ENCODE measurements at places on chromosomes 11 and 22.

- no peaks in the 10 kb centered on the region for H3K36me3 ChIP-seq
- DNase-seq = peak; percentile 57
- H3K4me3 ChIP-seq = no peak overlapping the region
- H3K27me3 ChIP-seq = peaks cover 23% of the 10 kb centered on the region
These were observed 63.4 kb downstream of the CACNG2 start for GRCh38 chr22:36640106-36640672.

GRCh38 chr11:73152086-73152853, 10.2 kb upstream of the FCHSD2 start:
- no peaks in the 10 kb centered on the region for H3K36me3 ChIP-seq
- no peak overlapping the region for H3K4me3 ChIP-seq
- no peaks in the 10 kb centered on the region for H3K4me1 ChIP-seq
- no peaks in the 10 kb centered on the region for H3K27me3 ChIP-seq
- peak; percentile 11 for DNase-seq

DNA sequence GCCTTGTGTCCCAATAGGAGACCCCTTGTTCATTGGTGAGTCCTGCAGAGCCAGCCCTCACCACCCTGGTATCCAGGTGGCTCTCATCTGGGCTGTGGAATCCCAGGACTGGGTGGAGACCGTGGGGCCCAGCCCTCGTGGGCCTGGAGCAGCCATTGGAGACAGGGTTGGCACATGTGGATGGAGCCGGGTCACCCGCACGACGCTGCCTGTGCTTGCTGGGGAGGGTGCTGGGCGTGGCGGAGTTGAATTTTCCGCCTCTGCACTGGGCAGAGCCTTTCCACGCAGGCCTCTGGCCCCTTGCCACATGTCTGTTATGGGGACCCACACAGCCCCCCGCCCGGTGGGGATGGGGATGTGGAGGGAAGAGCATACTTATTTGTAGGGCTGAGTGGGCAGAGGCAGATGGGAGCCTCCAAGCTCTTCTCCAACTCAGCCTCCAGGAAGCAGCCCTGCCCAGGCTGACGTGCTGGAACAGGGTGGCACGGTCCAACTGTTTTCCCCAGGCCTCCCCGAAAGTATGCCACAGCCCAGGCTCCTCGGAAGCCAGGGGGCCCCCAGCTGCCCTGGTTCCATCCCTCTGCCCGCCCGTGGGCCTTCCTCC, 12.6 kb downstream of the GRAMD4 start:
- no peak overlapping the region for H3K27ac ChIP-seq
- no peaks in the 10 kb centered on the region for H3K4me1 ChIP-seq
- H3K36me3 ChIP-seq = no peaks in the 10 kb centered on the region
- H3K4me3 ChIP-seq = no peak overlapping the region
- H3K27me3 ChIP-seq = no peaks in the 10 kb centered on the region
- DNase-seq = no peak

DNA sequence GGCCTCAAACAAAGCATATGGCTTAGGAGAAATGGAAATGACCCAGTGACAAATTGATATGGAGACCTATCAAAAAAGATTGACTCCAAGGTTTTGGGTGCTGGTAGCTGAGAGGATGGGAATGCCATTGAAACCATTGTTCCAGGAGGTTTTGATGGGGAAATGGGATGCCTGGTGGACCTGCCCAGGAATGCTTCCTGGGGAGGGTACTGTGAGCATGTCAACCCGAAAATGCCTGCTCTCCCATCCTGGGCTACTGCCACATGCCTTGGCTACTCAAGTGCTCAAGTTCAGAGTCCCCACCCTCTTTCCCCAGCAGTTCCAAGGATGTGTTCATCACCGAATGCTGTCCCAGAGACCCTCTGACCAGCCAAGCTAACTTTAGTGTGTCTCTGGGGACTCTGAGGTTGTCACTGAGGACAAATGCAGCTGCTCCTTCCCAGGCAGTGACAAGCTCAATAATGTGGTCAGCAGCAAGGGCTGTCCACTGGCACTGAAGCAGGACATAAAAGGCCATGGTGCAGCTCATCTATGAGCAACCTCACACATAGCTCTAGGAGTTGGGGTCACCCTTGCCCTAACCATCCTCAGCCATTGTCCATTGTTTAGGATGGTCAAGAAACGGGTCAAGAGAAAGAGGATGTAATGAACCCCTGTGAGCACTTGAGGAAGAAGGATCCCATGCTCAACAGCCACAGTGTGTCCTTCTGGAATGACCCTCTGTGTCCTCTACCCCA, 83.7 kb downstream of the TRIM29 start:
- no peaks in the 10 kb centered on the region for H3K36me3 ChIP-seq
- H3K4me3 ChIP-seq = no peak overlapping the region
- H3K27ac ChIP-seq = no peak overlapping the region
- peaks cover 7% of the 10 kb centered on the region for H3K4me1 ChIP-seq

All from endodermal cell (in vitro differentiated cells).